ENCODE measurements at places on chromosomes 3 and 15.

GRCh38 chr3:172329070-172329469 is 119.2 kb downstream of the GHSR start:
- no peak for DNase-seq

GRCh38 chr3:163523375-163523774 is 1554.9 kb downstream of the SI start:
- no peak for DNase-seq

DNA sequence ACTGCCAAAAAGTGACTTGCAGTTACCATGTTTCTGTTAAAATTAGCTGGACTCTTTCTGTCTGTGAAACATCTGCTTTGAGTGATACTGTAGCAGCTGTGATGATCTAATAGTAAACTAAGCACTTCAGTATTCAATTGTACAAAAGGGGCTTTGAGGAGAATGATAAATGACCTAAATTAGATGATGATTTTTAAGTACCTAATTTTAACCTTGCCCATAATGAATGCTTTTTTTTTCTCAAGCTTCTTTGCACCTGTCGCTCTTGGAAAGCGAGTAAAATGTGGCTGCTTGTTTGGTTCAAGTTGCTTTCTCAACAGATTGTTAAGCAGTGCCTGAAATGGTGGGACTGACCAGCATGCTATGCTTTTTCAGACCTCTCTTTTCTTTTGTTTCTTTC is 752.3 kb downstream of the EPHA3 start:
- DNase-seq = no peak

GRCh38 chr3:144491333-144491732 is 519.7 kb downstream of the DIPK2A start:
- no peak for DNase-seq

GRCh38 chr3:14289590-14290461 is 111.2 kb downstream of the LSM3 start:
- DNase-seq = no peak

- DNase-seq = no peak
These were observed 115.5 kb downstream of the SLC25A26 start for GRCh38 chr3:66336333-66336766.
